ENCODE measurements at places on chromosomes 2 and 18. TPM values are rescaled to one million over a fixed set of nuclear protein-coding genes. Genes with fewer than 3 reads are reported as not detected.
A peak's percentile ranks its signal among the peaks of the same experiment; 100 is the strongest.

- no peak for DNase-seq
Observed at GRCh38 chr2:215848146-215848545, 165.2 kb downstream of the MREG start.

The NAGK gene
- total RNA-seq, result 110 TPM

GRCh38 chr2:4144731-4145130 is 441.4 kb downstream of the DCDC2C start:
- no peak for DNase-seq

The SFTPB gene
- not detected for total RNA-seq

DNA sequence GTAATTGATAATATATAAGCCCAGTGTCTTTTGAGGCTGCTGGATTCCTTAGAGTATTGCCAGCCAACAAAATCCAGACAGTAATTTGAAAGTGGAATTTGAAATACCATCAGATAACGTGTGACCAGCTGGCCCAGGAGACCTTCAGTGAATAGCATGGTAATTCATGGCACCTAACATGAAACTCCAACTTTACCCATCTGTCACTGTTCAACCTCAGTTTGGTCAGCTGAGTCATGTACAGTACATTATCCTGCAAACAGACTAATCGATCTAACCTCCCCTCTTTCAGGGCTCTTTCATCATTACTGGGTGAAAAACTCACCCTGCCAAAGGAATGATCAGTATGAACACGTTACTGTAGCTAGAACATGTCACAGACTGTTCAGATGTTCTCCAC is 230.6 kb downstream of the DOK6 start:
- DNase-seq, result no peak

GRCh38 chr2:29423061-29423666 is 307.9 kb downstream of the CLIP4 start:
- DNase-seq, result no peak

The HEATR5B gene
- total RNA-seq, result 38.3 TPM

The TUBB8B gene
- 1.7 TPM for total RNA-seq

The ZFAND2B gene
- total RNA-seq, result 52.1 TPM

The DSG3 gene
- total RNA-seq, result 192 TPM

The PER2 gene
- total RNA-seq, result 21.1 TPM

GRCh38 chr2:120140866-120141265 is 82.3 kb downstream of the TMEM185B start:
- no peak for DNase-seq

GRCh38 chr2:14420851-14421250 is 211.7 kb upstream of the LRATD1 start:
- DNase-seq, result no peak

- DNase-seq, result peak; percentile 92
Observed at GRCh38 chr2:74440378-74441169, 1.2 kb downstream of the RTKN start.

DNA sequence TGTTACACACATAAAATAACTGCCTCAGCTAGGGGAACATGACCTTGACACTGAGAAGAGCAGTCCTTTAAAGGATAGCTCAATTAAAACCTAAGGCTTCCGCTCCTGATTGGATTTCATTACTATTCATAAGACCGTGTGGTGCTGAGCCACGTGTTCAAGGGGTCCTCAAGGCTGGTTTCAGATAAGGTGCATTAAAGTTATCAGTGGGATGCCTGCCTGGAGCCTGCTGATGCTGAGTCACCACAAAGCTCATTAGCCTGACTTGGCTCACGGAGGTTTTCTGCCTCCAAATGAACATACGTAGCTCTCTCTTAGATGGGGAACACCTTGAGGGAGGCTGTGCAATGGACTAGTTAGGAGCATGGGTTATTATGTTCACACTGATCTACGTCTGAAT is 518.9 kb downstream of the TDRD15 start:
- DNase-seq, result no peak

DNA sequence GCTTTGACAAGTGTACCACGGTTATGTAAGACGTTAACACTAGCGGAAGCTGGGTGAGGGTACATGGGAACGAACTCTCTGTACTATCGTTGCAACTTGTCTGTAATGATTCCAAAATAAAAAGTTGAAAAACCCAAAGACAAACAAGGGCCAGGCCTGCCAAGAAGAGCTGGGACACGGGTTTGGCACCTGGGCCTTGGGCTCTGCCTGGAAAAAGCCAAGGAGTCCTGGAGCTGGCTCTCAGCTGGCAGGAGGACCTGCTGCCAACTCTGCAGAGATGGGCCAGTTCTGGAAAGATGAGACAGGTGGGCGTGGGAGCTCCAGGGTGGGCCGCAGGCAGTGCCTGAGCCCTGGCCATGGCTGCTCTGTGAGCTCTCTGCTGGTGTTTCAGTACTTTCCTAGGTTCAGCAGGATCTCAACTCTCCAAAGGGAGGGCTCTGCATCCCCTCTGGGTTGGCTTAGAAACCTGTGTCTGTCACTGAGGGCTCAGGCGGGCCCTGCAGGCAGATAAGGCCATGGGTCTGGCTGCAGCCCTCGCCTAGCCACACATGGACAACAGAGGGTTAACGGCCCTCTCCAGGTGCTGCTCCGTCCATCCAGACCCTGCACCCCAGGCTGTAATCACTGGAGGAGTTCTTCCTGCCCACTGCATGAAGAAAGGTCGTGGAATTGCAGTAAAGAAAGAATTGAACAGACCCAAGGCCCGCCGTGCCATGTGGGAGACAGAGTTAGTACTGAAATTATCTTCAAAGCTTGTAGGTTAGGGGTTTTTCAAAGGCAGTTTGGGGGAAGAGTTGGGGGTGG is 89.9 kb downstream of the RHOB start:
- DNase-seq, result no peak

- DNase-seq, result no peak
Observed at GRCh38 chr2:36271266-36271665, 84.3 kb upstream of the CRIM1 start.

The IKZF2 gene
- total RNA-seq, result 29.2 TPM

DNA sequence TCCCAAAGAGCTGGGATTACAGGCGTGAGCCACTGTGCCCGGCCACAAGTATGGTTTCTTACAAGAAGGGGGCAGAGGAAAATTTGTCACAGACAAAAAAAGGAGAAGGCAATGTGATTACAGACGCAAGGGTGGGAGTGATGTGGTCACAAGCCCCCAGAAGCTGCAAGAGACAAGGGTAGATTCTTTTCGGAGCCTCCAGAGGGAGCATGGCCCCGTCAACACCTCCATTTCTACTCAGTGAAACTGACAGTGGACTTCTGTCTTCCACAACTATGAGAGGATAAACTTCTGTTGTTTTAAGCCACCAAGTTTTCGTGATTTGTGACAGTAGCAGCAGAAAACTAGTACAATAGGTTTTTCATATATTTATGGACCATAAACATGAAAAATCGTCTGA is 2.1 kb upstream of the TCF7L1 start:
- no peak for DNase-seq
